Stomach (tissue), 19 donors: ENCODE measurements at places on chromosomes 11 and 22.

GRCh38 chr11:44014968-44015623 lies 32.7 kb upstream of the ACCSL start:
- DNase-seq: no peak

DNA sequence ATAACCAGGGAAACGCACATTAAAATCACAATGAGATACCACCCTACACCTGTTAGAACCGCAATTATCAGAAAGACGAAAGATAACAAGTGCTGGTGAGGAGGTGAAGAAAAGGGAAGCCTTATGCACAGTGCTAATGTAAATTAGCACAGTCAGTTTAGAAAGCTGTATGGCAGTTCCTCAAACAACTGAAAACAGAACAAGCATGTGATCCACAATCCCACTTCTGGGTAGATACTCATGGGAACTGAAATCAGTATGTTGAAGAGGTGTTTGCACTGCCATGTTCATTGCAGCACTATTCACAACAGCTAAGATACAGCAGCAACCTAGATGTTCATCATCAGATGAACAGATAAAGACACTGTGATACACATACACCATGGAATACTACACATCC lies 75.0 kb upstream of the CCND1 start:
- no peak for DNase-seq

GRCh38 chr22:46801331-46801811 lies 38.9 kb downstream of the TBC1D22A start:
- DNase-seq: no peak

DNA sequence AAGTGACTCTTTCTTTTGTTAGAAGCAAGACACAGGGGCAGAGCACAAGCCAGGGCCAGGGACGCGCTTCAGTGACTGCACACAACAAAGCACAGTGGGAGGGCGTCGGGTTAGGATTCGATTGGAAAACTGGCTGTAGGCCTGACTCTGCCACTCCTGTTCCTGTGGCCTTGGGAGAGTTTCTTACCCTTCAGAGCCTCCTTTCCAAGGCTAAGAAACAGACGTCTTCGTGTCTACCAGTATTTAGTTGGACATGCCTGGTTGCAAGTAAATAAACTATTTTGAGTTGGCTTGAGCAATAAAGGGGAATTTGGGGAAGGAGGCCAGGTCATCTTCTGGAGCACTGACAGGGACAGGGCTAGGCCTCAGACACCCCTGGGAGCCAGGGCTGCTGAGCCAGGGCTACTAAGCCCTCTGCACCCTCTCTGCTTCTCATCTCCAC lies 549.1 kb downstream of the INSC start:
- DNase-seq: peak; percentile 20

GRCh38 chr11:93639548-93639947 lies 21.9 kb upstream of the CEP295 start:
- DNase-seq: no peak
